Upper lobe of left lung (tissue), 6 donors: ENCODE measurements at places on chromosomes 12 and 14. TPM values are rescaled to one million over a fixed set of nuclear protein-coding genes. Genes with fewer than 3 reads are reported as not detected.
A peak's percentile ranks its signal among the peaks of the same experiment; 100 is the strongest.

Gene RNASE1
- 877 TPM for total RNA-seq

Gene DHRS2
- 1.0 TPM for total RNA-seq

Gene C3AR1
- total RNA-seq, result 29.2 TPM

Gene PLA2G1B
- 34.9 TPM for total RNA-seq

Gene ZNF410
- total RNA-seq, result 80.7 TPM

Gene VRK1
- total RNA-seq, result 6.7 TPM

Gene ADAM21
- total RNA-seq, result not detected

DNA sequence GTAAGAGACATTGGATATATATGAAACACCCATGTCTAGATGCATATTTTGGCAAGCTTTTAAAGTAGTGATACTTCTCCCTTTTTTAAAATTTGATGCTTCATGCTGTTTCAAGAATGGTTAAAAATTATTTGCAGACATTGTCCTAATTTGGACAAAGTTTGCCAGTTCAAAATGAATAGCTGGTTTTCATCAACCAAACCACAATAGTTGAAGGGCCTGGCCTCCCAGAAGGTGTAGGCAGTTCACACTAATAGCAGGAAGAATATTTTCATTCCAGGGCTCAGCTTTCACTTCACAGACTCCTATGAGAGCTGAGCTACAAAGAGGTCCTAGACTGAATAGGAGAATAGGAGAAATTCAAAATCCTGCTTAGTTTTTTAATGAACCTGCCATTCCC is 78.7 kb downstream of the STXBP6 start:
- no peak for DNase-seq

DNA sequence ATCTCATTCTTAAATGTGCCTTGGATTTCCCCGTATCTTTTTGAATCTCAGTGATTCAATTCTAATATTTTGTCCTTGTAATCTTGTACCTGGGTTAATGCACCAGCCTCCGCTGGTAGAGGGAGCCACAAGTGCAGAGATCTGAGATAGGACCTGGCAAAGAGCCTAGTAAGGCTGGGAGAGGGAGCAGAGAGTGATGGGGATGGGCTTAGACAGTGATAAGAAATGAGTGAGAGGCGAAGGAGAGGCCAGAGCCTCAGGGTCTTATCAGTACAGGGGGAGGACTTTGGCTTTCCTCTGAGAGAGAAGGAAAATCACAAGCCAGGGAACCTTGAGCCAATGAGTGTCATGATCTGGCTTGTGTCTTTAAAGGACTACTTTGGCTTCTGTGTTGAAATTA is 30.5 kb upstream of the LMNTD1 start:
- DNase-seq, result no peak

DNA sequence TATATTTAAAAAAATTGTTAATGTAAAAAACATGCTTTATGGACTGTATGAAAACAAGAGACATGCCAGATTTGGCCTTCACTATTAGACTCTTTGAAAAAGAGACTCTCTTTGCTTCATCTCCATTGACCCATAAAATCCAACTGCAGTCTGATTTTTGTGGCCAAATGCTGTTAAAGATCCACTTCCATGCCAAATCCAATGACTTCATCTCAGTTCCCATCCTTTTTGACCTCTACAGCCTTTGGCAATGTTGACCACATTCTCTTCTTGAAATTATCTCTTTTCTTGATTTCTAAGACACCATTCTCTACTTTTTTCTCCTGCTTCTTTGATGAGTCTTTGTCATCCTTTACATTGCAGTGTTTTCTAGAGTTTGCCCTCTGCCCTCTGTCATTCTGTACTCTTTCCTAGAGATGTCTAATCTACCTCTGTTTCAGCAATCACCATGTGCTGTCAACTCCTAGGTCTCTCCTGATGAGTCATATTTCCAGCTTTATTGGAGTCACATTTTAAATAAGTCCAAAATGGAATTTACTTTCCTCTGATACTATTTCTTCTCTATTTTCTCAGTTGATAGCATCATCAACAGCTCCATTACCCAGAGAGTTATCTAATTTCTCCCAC is 2.4 kb downstream of the TMPRSS12 start:
- DNase-seq, result no peak

DNA sequence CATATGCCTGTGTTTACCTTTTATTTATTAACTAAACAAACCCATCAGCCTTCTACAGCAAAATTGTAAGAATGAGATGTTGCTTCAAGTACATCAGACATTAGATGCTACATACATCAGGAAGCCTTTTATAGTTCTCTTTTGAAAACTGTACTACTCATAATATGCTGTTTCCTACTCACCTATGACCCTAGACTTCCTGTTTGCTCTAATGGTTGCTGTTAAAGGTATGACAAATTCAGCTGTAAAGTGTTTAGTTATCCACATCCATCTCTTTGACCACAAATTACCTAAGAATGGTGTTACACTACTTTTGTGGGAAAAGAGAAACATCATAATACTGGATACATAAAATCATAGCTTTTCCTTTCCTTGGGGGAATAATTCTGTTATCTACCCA is 220.0 kb downstream of the RAD51B start:
- DNase-seq, result no peak

- no peak for DNase-seq
Observed at GRCh38 chr14:51516706-51517395, 134.9 kb upstream of the FRMD6 start.

GRCh38 chr12:82414926-82415325 is 56.6 kb downstream of the METTL25 start:
- no peak for DNase-seq

GRCh38 chr12:8911606-8912268 is 2.6 kb upstream of the PHC1 start:
- DNase-seq, result no peak

- DNase-seq, result no peak
Observed at GRCh38 chr12:67826946-67827720, 162.1 kb upstream of the IFNG-AS1 start.

- no peak for DNase-seq
Observed at GRCh38 chr14:54891471-54892245, 11.0 kb downstream of the GCH1 start.

GRCh38 chr14:35416108-35416750 is 11.7 kb upstream of the NFKBIA start:
- no peak for DNase-seq

DNA sequence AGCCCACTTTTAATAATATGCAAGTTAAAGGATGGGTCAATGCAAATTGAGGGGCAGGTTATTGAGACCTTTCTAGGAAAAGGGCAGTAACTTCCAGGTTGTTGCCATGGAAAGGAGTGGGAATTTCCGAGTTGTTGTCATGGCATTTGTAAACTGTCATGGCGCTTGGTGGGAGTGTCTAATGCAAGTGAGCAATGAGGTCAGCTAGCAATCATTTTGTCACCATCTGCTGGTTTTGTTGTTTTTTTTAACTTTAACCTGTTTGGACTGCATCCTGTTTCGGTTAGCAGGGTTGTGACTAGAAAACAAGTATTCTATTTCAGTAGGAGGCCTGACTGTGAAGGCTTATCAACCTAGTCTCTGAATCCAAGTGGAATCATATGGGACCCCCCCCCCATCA is 85.8 kb upstream of the TSPAN11 start:
- no peak for DNase-seq

DNA sequence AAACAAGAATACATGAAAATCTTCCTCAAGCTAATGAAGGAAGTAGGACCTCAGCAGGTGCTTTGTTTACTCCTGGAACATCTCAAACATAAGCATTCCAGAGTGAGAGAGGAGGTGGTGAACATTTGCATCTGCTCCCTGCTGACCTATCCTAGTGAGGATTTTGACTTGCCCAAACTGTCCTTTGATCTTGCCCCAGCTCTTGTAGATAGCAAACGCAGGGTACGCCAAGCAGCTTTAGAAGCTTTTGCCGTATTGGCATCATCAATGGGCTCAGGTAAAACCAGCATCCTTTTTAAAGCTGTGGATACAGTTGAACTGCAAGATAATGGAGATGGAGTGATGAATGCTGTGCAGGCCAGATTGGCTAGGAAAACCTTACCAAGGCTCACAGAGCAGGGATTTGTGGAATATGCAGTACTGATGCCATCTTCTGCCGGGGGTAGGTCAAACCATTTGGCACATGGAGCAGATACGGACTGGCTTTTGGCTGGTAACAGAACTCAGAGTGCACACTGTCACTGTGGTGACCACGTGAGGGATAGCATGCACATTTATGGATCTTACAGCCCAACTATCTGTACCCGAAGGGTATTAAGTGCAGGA is 1.9 kb downstream of the TOGARAM1 start:
- no peak for DNase-seq

DNA sequence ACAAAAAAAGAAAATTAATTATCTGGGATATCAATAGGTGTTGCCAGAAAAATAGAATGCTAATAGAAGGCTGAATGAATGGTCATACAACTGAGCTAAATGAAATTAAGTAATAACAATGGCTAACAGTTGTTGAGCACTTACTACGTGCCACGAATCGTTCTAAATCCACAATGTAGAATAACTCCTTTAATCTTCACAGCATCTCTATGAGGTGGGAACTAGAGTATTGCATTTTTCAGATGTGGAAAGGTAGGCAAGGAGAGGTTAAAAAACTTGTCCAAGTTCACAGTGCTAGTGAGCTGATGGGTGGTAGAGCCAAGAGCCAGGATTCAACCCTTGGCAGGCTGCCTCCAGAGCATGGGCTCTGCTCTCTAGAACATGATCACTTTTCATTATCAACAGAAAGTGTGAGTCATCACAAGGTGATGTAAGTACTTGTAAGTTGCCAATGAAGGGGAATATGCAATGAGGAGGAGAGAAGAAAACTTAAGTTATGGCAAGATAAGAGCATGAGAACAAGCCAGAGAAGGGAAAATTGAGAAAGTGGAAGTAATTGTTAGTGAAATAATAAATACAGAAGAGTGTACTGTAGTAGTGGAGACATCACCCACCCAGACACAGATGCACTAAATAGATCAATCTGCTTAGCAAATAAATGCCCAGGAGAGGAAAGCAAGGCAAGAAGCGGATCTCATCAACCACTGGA is 122.1 kb downstream of the PRKD1 start:
- DNase-seq, result no peak

- DNase-seq, result peak; percentile 47
Observed at GRCh38 chr14:65075628-65076325, 26.5 kb downstream of the MAX start.
